NB4 (cell line): ENCODE measurements at places on chromosomes 6 and 20.

DNA sequence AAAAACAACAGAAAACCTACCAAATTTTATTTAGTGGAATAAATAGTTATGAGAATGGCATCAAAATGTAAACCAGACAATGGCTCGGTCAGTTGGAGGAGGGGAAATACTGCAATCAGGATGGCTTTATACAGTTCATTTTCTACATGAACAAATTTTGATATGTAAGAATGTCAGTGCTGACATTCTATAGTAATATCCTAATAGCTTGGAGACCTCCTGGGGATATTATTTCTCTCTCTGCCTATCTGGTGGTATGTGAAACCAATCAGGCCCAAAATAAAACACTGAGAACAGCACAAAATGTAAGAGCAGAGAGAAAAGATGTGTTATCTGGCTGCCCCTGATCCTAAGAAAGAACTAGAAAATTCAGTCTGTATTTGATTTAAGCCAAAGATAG lies 327.7 kb downstream of the UBE3D start:
- no peak for DNase-seq

DNA sequence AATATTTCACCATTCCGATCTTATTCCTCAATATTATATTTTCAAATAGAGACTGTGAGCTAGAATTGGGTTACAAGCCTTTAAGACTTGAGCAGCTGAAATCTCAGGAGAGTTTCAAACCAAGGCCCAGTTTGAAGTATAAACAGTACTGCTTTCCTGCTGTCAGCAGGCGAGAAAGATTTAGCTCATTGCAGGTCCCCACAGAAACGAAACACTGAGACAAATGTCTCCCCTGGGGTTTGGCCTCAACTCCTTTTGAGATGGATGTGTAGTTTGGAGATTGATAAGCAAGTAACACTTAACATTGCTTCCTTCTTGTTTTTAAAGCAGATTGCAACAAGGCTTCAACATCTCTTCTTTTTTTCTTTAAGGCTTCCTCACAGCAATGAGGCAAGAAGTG lies 22.4 kb upstream of the GLP1R start:
- DNase-seq, result no peak

DNA sequence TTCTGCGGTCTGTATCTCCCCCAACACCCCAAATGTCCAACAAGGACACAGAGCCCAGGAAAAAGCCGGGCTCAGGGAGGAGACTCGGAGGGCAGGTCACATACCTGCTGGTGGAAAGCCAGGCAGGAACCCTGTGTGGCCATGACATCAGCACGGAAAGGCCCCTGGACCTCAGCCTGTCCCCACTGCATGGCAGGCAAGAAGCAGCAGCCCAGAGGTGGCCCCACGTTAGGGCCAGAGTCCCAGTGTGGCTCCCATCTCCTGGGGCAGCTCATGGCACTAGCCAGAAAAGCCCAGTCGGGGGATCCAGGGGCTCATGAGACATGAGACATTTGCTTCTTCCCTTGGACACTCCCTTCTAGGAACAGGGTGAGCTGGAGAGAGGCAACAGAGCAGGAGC lies 258.7 kb downstream of the DLL1 start:
- no peak for DNase-seq

- DNase-seq, result peak; percentile 88
Measured at GRCh38 chr6:3176562-3177355, 19.4 kb upstream of the TUBB2A start.

DNA sequence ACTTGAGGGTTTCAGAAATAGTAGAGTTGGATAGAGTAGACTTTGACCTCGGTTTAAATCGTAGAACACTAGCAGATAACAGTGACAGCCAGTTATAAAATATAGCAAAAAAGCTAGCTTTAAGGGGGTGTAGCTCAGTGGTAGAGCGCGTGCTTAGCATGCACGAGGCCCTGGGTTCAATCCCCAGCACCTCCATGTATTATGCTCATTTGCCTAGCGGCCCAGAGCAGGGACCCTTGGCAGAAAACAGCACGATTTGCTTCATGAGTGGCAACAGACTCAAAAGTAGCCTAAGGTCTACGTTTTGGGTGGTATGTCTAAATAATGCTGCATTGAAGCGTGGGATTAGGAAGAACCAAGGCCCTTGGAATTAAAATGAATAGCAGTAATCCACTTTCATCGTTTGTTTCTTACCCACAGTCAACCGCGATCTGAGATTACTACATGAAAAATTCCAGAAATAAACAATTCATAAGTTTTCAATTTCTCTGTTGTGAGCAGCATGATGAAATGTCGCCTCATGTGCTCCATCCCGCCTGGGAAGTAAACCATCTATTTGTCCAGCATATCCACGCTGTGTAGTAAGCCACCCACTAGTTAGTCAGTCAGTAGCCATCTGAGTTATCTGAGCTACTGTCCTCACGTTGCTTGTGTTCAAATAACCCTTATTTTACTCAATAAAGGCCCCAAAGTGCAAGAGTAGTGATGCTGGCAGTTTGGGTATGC lies 184.9 kb downstream of the GPX5 start:
- DNase-seq, result peak; percentile 44

GRCh38 chr20:50248104-50248641 lies 57.5 kb downstream of the CEBPB start:
- peak; percentile 77 for DNase-seq

DNA sequence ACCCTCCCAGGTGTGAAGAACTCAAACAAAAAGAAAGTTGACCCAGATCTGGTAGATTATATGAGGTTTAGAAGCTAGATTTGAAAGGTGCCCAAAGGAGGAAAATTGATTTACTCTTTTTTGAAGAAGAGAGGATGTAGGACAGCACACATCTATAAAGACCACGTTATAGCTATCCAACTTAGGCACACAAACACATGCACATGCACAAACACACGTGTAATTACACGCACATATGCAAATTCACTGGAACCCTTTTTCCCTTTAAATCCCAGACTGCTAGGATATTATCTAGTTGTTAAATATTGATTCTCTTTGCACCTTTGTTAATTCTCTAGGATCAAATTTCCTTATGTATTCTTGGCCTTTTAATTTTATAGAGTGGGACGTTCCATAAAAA lies 272.8 kb upstream of the TBX18 start:
- no peak for DNase-seq

DNA sequence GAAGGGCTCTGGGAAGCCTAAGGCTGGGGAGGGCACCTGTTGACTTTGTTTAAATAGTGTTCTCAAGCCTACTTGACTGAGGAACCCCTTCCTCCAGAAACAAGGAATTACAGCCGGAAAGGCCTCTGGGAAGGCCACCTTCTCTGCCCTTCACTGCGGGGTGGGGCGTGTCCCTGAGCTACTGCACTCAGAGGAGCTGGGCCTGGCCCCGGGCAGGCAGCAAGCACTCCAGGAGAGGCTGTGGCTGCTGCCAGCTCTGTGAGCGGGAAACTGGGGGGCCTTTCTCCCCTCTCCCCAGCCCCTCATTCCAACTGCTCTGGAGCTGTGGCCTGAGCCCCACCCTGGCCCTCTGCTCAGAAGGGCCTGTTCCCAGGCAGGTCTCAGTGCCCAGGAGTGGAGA lies 4.0 kb upstream of the OSBPL2 start:
- no peak for DNase-seq
